Stimulated activated CD8-positive, alpha-beta memory T cell treated with anti-CD3 and anti-CD28 coated beads, Interleukin-15, amount 100 ng/mL, for 24 hours (primary cell): ENCODE measurements at places on chromosomes 3 and 15.

- DNase-seq: no peak
Observed at GRCh38 chr3:16523778-16524177, 10.3 kb upstream of the RFTN1 start.

DNA sequence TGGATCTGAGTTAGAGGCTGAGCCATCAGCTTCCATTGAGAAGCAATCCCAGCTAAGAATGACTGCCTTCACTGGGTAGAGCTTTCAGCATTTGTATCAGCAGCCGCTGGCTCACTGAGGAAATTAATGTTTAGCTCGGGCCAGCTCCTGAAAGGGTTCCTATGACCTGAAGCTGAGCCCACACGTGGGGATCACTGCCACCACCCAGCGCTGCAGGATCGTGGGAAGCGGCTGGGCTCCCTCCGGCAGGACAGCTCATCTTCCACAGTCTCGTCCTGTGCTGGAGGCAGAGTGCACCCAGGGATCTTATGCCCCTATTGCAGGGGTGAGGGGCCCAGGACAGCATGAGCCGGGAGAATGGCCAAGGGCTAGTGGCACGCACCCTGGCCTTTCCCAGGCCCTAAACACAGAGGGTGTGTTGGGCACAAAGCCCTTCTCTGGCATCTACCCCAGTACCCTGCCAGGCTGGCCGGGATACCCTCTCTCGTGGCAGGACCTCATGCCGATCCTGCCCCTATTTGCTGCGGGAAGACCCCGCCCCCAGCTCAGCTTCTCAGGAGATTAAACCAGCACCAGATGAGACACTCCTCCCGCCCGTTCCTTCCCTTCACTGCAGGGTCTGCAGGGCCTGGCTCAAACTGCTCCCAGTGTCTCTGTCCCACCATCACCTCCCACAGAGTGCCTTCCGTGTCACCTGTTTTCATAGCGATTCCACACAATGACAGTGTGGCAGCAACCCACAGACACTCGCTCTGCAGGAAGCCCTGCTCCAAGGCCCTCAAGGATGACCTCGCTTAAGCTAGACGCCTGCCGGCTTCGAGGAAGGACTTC lies 28.5 kb downstream of the KLHL25 start:
- no peak for DNase-seq

- DNase-seq: no peak
Observed at GRCh38 chr3:46453526-46454208, 11.0 kb downstream of the LTF start.

DNA sequence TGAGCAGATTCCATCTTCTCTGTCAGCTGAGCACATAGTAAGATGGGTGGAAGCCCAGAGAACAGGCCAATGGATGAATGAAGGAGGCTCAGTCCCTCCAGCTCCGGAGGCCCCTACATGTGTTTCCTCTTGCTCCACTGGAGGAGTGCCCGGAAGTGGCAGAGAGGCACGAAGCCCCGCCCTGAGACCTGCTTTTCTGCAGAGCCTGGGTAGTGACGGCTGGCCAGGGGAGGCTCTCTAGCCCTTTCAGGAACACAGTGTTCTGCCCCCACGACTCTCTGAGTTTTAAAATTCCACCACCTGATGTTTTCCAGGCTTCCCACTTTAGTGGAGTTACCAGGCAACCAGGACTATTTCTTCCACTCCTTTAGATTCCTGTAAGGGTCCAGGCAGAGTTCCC lies 149.4 kb upstream of the SLC6A11 start:
- no peak for DNase-seq

DNA sequence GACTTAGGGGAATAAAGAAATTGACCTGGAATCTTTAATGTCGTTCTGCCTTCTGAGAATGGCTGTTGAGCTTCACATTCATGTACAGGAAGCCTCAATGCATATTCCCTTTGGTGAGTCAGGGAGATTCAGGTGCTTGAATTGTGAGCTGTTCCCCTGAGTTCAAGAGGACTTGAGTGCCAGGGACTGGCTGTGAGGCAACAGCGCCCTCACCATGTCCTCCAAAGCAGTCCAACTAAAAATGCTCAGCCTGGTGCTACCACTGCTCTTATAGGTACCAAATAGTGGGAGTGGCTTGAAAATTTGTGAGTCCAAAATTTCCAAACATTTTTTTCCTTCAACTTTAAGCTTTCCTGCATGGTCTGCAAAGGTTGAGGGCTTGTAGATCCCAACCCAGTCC lies 54.1 kb downstream of the LEO1 start:
- no peak for DNase-seq

DNA sequence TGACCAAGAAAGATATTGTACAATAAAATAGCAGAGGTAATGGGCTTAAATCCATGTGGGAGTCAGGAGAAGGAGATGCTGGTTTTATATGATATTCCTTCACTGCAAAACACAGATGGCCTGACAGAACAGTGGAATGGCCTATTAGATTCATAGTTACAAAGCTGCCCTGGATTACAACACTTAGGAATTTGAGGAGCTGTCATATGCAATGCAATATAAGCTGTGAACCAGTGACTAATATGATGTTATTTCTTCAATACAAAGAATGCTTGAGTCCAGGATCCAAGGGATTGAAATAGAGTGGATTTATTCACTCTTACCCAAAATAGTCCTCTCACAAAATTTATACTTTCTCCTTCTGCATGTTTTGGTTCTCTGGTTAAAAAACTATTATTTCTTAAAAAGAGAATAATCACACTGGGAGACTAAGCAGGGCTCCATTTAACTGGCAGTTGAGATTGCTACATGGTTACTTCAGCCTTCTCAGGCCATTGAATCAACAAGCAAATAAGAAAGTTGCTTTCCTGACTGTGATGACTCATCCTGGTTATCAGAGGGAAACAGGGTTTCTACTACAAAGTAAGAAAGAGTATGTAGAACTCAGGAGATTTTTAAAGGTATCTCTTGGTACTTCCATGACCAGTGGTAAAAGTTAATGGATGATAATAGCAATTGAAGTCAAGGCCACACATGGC lies 79.8 kb upstream of the ZPLD1 start:
- DNase-seq: no peak

- DNase-seq: no peak
Observed at GRCh38 chr15:25742041-25742730, 120.9 kb downstream of the ATP10A start.

GRCh38 chr15:63094495-63094931 lies 27.1 kb upstream of the LACTB start:
- no peak for DNase-seq

DNA sequence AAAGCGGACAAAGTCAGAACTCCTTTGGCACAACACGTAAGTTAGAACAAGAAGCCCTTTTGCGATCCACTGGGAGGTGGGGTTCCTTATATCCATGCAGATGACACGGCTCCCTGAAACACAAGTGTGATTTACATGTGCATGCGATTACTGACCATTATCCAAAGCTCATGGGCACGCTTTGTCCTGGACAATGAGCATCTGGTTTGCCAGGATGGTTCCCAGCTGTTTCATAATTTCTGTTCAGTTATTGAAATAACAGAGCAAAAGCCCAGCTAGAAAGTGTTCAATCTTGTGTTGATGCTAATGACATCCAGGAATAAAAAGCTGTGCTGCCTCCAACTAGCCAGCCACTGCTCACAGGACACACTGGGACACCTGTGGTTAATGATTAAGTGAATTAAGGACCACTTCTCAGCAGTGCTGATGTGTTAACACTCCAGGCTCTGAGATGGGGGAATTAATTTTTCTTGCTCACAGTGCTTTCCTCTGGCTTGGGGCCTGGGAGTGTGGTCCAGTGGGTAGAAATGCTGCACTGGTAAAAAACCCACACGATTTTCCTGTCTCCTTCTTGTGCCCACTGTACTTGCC lies 123.1 kb upstream of the SLC2A2 start:
- DNase-seq: no peak

DNA sequence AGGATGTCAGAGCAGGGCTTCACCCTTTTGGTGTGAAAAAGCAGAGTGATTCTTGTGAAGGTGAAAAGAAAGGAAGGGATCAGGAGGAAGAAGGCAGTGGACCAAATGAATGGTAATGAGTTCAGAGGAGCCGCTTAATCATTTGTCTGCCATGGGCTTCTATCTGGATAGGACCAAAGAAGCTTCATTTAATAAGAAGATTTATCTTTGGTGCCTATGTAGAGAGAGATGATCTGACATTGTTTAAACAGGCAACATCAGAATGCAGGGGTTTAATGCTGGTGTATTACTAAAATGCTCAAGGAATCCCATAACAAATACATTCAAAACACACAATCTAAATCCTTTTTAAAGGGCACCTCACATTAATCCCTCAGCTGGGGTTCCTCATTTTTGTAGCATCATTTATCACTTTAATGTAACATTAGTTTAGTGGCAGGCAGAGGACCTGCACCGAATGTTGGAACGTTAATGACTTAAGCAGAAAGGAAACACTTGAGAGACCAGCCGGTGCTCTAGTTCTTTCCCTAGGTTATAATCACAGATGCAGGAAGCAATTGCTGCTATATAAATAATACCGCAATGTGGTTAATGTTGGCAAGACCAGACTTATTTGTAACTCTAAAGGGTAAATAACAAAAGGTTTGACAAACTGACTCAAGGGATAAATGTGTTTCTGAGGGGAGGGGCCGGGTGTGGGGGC lies 27.9 kb upstream of the IL1RAP start:
- no peak for DNase-seq

GRCh38 chr3:106431721-106432120 lies 562.9 kb upstream of the CBLB start:
- DNase-seq: no peak

- DNase-seq: no peak
Observed at GRCh38 chr15:74316141-74316540, 51.3 kb downstream of the CYP11A1 start.

GRCh38 chr3:47581422-47581821 lies 2.8 kb upstream of the CSPG5 start:
- DNase-seq: no peak

DNA sequence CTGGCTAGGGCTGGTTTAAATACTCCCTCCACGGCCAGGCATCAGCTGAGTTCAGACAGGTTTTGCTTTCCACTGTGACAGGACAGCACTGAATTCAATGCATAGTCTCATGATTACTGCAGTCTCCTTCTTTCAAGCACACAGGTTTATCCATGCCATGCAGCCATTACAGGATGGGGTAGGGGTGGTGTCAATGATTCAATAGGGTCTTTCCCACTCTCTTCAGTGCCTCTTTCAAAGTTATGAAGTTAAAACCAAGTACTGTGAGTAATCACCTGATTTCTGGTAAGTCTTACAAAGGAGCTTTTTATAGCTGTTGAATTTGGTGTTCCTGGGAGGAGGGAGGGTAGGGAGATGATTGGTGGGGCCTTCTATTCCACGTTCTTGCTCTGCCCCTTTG lies 47.2 kb downstream of the TMEM212 start:
- DNase-seq: no peak

DNA sequence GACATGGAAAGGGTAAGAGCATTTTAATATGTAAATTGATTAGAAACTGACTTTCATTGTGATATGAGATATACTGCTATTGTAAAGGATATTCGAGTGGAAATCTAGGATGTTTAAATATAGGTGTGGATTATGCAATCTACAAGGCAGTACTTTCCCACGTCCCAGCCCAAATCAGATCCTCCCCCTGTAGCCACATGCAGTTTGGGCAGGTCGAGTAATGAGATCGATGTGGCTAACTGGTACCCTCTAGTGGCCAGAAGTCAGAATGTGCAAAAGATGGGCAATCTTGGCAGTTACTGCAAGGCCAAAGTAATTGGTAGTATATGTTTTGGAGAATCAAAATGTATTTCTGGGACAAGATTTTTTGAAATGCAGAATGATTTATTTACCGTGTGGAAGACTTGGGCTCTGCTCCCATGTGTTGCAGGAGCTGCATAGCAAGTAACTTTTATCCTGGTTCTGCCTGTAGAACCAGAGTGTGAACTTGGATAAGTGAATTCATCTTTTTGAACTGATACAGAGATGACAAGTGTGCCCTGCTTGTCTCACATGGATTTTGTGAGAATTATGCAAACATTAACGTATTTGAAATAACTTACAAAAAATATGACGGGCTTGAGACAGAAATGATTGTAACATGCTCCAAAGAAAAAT lies 94.5 kb upstream of the ADAMTSL3 start:
- DNase-seq: no peak

- DNase-seq: no peak
Observed at GRCh38 chr15:71611553-71612396, 198.6 kb upstream of the NR2E3 start.

DNA sequence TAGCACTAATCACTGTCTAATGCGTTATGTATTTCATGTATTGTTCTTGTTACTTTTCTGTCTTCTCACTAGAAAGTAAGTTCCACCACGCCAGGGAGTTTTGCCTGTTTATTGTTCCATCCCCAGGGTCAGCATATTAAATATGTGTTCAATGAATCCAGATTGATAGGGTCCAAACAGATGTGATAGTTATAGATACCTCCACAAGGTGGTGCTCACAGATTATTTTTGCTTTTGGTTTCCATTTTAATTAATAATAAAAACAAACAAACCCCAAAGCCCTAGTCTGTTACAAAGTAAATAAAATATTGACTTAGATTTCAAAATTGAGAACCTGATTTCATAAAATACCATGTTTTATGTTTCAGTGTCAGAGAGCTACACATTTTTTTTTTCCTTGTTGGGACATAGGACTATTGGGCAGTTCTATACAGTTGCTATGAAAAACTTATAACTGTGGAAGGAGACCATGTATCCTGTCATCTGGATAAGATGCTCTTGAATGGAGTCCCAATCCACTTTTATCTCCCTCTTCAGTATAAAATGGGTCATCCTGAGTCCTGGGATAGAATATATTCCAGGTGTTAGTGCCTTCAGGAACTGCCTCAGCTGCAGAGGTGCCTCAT lies 12.4 kb downstream of the OTOL1 start:
- no peak for DNase-seq

DNA sequence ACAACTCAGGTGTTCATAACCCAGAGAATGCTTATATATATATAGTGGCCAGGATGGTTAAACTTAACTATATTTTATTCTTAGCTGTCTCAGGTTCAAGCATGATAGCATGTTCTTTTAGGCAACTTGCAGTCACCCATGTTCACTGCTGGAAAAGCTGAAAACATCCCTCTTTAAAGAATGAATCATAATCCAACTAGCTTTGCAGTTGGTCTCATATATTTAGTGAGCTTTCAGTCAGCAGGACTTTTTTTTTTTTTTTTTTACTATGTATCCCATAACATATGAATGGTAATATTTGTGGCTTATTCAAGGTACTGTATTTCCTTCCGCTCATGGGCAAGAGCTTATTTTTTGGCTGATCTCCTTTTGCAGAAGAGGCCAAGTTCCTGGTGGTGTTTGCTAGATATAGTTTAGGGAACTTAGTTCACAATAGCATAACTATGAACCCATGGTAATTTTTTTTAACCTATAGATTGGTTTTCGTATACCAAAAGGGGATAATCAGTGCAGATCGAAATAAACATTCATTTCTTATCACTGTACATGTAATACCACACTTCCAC lies 77.6 kb downstream of the CMSS1 start:
- no peak for DNase-seq
